ENCODE measurements at places on chromosomes 11 and 22. TPM values are rescaled to one million over a fixed set of nuclear protein-coding genes. Genes with fewer than 3 reads are reported as not detected.

The PIWIL4 gene
- 0.22 TPM for total RNA-seq

The RAG2 gene
- not detected for total RNA-seq

The BRSK2 gene
- 4.8 TPM for total RNA-seq

The BIRC3 gene
- 51.8 TPM for total RNA-seq

The KRTAP5-10 gene
- not detected for total RNA-seq

The NCR3LG1 gene
- total RNA-seq, result 2.4 TPM

The OR51B4 gene
- total RNA-seq, result not detected

The MIAT gene
- total RNA-seq, result 0.22 TPM

The MMP27 gene
- total RNA-seq, result not detected

The OR4A15 gene
- not detected for total RNA-seq

The OR8A1 gene
- not detected for total RNA-seq

The DRICH1 gene
- not detected for total RNA-seq

The SPDYC gene
- total RNA-seq, result not detected

The TSGA10IP gene
- total RNA-seq, result not detected

The SELENOM gene
- 65.4 TPM for total RNA-seq

All from A549 treated with AZD2906 at 1 μM for 4 hours (cell line).